ENCODE measurements at places on chromosomes 2 and 18.
A peak's percentile ranks its signal among the peaks of the same experiment; 100 is the strongest.

DNA sequence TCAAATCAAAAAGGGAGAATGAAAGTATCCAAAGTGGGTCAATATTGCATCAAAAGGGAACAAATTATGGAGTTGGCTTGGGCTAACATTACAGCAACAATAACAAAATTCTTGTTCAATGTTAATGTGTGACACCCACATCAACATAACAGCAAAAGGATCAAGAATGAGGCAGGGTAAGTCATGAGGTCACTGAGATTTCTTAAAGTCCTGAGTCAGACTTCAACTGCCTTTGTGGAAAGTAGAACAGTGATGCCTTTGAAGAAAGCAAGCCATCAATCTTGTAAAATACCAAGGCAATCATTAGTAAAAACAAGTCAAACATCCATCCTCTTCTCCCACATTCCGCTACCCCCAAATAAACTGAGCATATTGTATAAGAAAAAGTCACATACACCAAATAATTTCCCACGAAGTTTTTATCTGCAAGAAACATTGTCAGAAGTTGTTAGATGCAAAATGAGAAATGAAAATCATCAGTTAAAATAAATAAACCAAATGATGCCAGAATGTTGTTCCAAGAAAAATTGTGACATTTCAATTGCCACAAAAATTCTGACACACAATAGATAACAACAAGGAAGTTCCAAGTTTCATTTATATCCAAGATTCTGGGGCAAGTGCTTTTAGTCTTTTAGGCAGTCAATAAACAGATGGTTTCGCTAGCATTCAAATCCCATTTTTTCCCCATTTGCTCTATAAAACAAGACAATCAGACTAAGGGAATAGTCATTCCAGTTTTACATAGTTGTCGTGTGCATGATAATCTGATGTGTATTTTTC is 216.1 kb upstream of the SETBP1 start:
- no peak for DNase-seq

GRCh38 chr18:985212-985661 is 80.6 kb downstream of the ADCYAP1 start:
- no peak for DNase-seq

DNA sequence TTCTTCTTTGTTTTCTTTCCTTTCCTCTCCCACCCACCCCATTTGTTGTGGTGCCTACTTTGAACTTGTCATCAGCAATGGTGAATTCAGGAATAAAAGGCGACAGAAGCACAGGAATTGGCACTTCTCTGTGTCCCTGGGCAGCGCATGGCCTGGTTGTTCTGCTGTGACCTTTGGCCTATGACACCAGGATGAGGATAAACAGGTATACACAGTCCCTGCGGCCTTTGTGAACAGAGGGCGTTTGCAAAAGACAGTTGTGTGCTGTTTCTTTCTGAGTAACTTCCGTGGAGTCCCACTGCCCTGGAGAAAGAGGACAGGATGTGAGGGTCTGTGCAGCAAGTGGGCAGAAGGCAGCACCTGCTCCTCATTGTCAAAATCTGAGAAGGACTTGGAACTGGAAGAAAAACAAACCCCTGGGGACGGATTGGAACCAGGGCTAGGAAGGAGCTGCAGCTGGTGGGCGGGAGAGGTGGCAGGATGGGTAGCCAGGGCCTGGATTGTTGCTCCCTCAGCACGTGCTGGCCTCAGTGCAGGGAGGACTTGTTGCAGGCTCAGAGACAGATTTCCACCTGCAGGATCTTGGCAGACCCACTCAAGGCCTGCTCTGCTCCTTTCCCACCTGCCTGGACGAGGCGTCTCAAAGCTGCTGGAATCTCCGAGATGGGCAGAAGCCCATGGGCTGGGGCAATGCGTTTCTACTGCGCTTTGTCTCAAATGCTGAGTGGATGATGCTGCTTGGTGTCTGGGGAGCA is 159.5 kb downstream of the ACKR3 start:
- no peak for DNase-seq

GRCh38 chr2:29114586-29114945 is 649 bp upstream of the CLIP4 start:
- DNase-seq, result peak; percentile 73

- no peak for DNase-seq
These were observed 30.2 kb upstream of the RIOK3 start for GRCh38 chr18:23422751-23423418.

DNA sequence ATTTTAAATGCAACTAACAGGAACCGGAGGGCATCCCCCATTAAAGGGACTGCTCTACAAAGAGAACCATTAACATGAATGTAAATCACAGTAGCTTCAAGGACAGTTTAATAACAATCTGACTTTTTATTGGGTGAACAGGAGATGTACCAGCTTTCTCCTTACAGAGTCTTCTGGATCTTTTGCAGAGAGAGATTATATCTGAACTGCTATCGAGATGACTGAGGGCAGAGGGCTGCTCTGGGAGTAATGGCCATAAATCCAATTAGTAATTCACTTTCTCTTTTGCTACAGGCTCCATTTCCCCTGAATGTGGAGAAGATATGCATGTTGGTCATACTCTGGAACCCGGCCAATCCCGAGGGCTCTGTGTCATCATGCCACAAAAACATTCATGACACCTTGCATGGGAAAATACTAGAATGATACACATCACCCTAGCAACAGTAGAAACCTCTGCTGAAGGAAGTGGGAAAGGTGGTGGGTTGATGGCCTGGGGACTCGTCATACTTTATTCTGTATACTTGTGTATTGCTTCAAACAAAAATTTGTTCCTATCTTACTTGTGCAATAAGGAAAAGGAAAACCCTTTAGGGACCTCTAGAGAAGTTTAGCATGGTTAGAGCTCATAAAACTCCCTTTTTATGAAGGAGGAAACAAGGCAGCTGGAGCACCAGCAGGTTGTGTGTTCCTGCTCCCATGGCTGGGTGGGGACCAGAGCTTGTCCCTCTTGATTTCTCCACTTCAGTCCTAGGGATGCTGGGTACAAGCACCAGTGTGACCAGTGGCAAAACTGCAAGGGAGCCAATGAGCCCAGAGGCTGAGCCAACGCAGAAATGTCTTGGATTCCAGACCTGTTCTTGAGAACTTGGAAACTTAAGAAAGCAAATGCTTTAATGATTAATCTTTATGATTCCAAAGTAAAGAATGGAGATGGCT is 26.0 kb downstream of the CTAGE1 start:
- no peak for DNase-seq

GRCh38 chr2:230685178-230685577 is 27.5 kb upstream of the CAB39 start:
- no peak for DNase-seq
